Stimulated activated CD4-positive, alpha-beta T cell treated with anti-CD3 and anti-CD28 coated beads, Interleukin-1b, Interleukin-23, amount 100 ng/mL, for 1 hour (primary cell): ENCODE measurements at places on chromosomes 16 and 17.

DNA sequence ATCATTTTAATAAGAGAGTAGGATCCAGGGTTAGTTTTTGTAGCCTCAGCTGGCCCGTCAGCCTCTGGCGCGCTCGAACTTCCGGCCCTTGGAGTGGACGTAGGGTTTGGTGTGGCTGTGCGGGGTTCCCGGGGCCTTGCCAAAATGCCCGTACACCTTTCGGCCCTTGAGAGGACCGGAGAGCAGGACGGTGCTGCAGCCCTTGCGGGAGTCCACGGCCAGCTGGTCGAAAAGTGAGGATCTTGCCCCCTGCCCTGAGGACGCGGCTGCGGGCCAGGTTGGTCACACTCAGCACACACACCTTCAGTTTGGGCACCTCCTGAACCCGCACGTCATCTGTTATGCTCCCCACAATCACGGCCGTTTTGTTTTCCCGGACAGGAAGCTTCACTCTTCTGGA lies 42.2 kb upstream of the CNTNAP4 start:
- DNase-seq: no peak

- no peak for DNase-seq
Measured at GRCh38 chr17:64750891-64751677, 89.0 kb upstream of the SMURF2 start.

GRCh38 chr17:41638194-41638593 lies 13.8 kb upstream of the KRT17 start:
- no peak for DNase-seq

- no peak for DNase-seq
Measured at GRCh38 chr16:74842413-74842812, 67.8 kb upstream of the FA2H start.

DNA sequence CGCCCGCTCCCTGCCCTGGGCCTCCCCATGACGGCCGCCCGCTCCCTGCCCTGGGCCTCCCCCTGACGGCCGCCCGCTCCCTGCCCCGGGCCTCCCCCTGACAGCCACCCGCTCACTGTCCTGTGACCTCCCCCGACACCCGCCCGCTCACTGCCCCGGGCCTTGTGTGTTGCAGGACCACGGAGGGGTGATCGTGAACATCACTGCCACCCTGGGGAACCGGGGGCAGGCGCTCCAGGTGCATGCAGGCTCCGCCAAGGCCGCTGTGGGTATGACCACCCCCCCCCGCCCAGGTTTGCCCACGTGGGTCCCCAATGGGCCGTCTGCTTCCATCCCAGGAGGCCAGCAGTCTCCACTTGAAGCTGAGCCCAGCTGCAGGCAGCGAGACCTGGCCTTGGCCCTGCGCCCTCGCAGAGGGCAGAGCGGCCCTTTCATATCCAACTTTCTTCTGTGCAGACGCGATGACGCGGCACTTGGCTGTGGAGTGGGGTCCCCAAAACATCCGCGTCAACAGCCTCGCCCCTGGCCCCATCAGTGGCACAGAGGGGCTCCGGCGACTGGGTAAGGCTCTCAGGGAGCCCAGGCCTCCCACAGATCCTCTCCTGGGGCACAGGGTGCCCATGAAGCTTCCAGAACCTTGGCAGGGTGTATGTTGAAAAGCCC lies 9.0 kb downstream of the DECR2 start:
- no peak for DNase-seq

DNA sequence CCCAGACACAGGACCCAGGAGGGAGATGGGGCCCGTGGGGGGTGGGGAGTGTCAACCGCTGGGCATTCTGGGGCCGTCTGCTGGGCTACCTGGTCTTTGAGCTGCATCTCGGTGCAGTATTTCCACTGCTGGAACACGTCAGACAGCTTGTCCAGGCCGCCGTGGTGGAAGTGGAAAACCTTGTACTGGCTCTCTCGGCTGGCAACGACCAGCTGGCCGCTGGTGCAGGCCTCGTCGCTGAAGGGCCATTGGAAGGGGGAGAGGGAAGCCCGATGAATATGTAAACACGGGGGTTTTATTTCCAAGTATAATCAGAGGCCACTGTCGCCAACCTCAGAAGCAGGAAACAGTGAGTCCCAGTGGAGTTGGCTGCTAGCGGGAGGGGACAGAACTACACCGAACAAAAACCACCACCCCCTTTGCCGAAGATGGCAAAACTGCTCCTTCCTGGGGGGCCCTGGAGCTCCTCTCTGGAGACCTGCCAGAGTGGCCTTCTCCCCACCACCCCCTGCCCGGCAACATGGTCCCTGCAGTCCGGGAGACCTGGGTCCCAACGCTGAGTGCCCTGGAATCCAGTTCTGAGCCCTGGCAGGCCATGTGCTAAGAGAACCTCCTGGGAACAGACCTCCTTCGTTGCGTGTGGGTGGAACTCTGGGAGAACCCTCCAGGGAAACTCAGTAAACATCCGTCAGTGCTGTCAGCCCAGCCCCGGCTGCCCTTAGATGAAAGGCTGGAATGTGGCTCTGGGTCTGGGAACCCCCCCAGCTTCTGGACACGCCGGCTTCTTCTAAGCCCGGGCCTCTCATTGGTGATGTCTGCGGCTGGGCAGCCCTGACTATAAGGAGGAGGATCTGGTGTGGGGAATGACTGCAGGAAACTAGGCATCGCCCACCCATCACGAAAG lies 84.1 kb downstream of the TBC1D16 start:
- DNase-seq: no peak

GRCh38 chr17:59423903-59424302 lies 92.4 kb downstream of the YPEL2 start:
- no peak for DNase-seq

GRCh38 chr16:759110-759910 lies 1.2 kb upstream of the MSLN start:
- no peak for DNase-seq

- no peak for DNase-seq
Measured at GRCh38 chr17:63960430-63960829, 12.3 kb downstream of the SCN4A start.

- no peak for DNase-seq
Measured at GRCh38 chr16:4550591-4550990, 5.5 kb upstream of the C16orf96 start.

DNA sequence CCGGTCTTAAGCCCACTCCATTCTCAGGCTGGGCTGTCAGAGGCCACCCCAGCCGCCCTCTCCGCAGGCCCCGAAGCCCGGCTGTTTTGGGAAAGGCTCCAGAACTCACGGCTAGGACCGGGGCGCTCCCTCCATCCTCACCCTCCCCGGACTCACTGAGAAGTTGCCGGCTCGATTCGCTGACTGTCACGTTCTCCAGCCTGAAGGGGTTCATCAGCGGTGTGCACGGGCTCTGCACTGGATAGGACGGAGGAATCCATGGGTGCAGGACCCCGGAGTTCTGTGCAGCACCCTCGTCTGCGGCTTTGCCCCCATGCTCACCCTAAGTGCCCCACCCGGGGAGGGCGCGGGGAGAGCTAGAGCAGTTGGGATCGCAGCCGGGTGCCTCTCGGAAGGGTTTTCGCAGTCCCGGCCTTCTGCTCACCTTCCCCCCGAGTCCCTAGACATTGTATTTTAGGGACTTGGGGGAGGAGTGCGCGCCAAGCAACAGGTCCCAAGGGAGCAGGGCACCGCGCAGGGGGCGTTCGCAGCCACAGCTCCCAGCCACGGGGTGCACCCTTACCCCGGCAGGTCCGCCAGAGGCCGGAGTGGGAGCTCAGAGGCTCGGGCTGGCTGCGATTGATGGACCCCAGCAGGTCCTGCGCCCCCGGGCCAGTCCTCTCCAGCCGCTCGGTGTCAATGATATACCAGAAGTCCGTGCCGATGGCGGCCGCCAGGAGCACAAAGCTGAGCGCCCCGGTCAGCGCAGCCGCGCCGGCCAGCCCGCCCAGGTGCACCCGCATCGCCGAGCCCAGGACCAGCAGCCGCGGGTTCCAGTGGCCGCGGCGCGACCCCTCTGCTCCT lies 1.0 kb downstream of the TMEM114 start:
- no peak for DNase-seq

DNA sequence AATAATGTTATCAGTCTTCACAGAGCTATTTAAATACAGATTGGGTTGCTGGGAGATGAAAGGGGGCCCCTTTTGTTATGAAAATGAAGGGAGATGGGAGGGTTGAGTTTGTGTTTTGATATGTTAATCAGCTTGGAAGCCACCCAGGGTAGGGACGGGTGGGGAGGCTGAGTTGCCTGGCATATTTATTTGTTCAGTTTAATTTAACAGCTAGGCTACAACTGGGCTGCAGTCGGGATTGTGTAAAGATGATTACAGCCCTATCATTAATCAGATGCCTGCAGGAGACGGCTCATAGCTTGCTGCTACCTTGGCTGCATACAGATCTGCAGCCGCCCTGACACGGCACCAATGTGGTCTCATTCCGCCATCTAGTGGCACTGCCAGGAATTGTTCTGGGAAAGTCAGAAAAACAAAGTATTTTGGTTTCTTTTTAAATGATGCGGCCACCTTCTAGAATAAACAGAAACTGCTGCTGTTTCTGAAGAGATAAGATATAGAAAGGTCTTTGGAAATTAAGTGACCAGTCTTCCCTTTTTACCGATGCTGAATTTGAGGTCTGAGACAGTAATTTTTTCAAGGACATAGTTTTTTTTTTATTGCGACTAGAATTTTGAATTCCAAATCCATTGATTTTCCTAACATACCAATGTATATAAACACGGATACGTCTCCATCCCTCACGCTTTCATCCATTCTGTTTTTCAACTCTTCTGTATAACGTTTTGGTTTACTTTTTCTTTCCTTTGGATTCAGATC lies 458.0 kb upstream of the ASIC2 start:
- DNase-seq: peak; percentile 37

- DNase-seq: no peak
Measured at GRCh38 chr16:88966986-88967829, 9.8 kb downstream of the CBFA2T3 start.

DNA sequence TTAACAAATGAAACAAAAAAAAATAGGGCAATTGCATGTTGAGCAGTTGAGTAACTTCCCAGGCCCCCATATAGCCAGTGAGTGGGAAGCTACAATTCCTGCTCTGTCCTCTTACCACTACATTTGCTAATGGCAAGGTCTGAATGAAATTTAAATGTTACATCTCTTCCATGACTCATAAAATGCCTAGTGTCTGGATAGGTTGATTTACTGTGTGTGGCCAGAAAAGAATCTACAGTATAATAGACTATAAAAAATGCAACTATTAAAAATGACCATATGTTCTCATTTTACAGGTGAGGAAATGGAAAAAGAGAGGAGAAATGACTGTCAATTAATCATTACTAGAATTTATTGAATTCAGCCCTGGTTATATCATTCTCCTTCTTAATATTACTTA lies 1199.3 kb downstream of the CDH11 start:
- DNase-seq: no peak

- DNase-seq: no peak
Measured at GRCh38 chr16:30603945-30604315, 6.3 kb downstream of the ZNF689 start.

DNA sequence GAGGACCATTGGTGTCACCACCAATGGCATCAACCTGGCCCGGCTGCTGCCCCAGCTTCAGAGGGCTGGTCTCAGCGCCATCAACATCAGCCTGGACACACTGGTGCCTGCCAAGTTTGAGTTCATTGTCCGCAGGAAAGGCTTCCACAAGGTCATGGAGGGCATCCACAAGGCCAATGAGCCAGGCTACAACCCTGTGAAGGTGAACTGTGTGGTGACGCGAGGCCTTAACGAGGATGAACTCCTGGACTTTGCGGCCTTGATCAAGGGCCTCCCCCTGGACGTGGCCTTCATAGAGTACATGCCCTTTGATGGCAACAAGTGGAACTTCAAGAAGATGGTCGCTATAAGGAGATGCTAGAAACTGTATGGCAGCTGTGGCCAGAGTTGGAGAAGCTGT lies 111.9 kb upstream of the SIAH1 start:
- DNase-seq: no peak

GRCh38 chr17:15918261-15918660 lies 26.7 kb upstream of the ADORA2B start:
- no peak for DNase-seq

- DNase-seq: no peak
Measured at GRCh38 chr16:48029768-48030167, 126.0 kb downstream of the ABCC12 start.

- DNase-seq: no peak
Measured at GRCh38 chr16:49484936-49485335, 111.3 kb downstream of the C16orf78 start.

- no peak for DNase-seq
Measured at GRCh38 chr16:25013751-25014499, 1.2 kb downstream of the ARHGAP17 start.

DNA sequence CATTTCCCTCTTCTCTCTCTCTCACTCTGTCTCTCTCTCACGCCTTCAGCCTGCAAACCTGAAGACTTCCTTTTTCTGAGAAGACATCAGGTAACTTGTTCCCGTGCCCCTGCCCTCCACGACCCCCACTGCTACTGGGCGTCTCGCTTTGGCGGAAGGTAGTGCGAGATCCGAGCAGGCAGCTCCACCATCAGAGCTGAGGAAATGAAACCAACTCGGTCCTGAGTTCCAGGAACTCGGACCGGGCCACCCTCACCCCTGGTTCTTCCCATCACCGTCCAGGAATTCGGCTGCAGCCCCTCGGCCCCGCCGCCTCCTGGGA lies 585 bp downstream of the MLKL start:
- no peak for DNase-seq

DNA sequence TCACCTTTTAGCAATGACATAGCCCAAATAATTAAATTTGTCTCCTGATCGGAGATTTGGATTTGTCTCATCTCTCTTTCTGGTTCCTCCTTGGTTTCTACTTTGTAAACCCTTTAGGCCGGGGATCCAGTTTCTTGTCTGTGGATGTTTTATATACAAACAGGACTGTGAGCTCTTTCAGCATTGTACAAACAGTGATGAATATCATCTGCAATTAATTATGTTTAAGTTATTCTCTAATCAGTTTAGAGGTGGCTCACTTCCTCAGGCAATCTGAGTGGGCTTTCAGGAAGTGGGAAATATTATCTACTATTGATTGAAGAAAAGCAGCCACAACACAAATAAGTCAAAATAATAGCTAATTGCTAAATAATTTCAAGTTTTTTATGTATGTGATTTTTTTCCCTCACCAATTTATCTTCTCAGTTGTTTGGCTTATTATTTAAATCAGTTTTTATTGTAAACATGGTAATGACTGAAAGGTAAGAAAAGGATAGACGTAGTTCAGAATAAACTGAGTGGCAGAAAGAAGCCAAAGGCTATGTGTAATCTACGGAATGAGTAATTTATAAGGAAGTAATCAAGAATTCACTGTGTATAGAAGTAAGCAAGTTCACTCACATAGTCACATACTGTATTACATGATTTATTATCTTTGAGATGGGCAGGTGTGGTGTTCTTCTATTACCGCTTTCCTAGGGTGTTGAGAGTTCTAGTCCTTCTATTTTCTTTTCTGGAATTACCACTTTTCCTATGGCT lies 3.4 kb upstream of the ABCC11 start:
- DNase-seq: no peak

GRCh38 chr16:12546918-12547607 lies 256.6 kb downstream of the CPPED1 start:
- no peak for DNase-seq

DNA sequence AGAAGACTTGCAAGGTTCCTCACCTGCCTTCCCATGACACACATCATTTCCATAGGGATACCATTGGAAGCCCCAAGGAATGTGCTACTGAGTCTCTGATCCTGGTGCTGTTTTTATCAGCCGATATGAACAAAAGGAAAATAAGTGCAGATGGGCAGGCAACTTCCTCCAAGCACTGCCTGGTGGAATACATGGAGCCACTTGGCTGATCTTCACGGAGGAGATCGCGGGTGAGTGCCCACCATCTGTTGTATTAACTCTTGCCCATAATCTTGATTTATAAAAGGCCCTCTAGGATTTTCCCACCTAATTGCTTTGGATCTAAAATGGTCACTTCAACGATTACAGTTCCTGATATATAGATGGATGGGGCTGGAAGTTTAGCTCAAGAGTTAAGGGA lies 24.7 kb upstream of the CDRT15 start:
- DNase-seq: no peak
